ENCODE measurements at places on chromosomes 16 and 17.

DNA sequence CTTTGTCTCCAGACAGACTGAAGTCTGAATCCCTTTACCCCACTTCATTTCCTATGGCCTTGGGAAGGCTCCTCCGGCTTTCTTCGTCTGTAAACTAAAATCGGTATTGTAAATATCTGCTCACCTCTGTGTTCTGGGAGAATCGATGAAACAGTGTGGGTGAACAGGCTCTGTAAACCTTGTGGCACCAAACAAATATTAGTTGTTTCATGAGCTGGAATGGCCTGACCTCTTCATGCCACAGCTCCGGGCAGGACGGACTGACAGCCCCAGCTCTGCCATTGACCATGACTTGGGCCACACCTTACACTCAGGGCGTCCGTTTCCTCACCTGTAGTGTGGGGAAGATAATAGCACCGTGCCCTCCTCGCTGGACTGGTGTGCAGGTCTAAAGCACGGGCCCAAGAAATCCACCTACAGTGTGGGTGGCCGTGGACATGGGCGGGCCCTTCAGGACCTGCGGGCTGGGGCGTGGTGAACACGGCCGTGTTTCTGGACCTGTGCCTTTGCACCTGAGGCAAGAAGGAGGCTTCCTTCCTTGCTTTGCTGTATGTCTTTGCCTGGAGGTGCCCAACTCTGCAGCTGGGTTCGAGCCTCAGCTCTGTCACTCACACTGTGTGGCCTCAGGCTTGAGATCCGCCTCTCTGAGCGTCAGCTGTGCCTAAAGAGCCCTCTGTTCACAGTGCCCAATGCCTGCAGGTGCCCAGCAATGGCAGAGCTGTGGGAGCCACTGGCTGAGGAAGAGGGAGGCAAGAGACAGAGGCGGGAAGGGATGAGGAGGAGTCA, 6.1 kb upstream of the OSGIN1 start:
- DNase-seq: no peak

DNA sequence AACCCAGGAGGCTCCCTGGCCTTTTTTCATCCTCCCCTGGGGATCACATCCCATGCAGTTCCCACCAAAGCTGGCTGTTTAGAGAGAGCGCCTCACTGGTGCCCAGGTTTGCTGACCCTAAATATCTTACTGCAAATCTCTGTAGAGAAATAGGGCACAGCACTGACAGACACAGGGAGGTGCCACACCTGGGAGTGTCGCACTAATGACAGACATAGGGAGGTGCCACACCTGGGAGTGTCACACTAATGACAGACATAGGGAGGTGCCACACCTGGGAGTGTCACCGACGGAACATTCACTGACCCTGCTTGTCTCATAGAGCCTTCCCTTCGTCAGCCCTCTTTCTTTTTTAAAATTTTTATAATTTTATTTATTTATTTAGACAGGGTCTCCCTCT, 25.6 kb downstream of the UNK start:
- DNase-seq: no peak

DNA sequence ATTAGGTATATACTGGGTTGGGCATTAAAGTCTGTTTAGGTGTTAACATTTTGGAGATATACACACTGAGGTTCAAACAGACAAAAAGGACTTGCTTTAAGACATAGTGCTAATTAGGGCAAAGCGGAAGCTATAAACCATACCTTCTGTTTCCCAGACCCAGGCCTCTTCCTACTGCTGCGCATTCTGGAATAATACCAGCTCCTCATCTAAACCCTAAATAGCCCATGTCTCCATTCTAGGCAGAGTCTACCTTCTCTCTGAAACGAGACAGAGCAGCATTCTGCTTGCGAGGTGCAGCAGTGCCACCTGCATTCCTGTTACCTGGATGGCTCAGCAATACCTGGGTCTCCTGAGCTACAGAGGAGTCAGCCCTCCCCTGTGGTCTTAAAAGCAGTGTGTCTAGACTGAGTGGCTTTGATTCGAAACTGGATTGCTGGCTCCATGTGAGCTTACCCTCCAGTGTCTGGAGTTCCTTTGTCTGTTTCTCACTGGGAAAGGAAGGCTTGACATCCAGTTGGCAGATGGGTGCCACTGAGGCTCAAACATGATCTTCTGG, 6.4 kb downstream of the YPEL2 start:
- no peak for DNase-seq

GRCh38 chr17:77115947-77116346, 24.8 kb upstream of the SEC14L1 start:
- DNase-seq: no peak

- no peak for DNase-seq
Observed at GRCh38 chr17:28295677-28296578, 23.1 kb upstream of the TMEM97 start.

GRCh38 chr16:70432723-70433457, 6.0 kb downstream of the ST3GAL2 start:
- DNase-seq: no peak

DNA sequence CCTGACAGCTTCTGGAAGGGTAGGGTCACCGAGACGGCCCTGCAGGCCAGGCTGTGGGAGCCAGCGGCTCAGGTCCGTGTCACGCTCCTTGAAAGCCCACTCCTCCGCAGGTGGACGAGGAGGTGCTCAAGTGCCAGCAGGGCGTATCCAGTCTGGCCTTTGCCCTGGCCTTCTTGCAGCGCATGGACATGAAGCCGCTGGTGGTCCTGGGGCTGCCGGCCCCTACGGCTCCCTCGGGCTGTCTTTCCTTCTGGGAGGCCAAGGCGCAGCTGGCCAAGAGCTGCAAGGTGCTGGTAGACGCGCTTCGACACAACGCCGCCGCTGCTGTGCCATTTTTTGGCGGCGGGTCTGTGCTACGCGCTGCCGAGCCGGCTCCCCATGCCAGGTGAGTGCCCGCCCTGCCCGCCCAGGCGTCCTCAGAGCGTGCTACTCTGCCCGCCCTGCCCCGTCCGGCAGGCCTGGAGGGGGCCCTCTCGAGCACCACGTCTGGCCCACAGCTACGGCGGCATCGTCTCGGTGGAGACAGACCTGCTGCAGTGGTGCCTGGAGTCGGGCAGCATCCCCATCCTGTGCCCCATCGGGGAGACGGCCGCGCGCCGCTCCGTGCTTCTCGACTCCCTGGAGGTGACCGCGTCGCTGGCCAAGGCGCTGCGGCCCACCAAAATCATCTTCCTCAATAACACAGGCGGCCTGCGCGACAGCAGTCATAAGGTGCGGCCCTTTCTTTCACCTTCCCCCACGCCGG, 1.3 kb downstream of the NAGS start:
- peak; percentile 64 for DNase-seq

DNA sequence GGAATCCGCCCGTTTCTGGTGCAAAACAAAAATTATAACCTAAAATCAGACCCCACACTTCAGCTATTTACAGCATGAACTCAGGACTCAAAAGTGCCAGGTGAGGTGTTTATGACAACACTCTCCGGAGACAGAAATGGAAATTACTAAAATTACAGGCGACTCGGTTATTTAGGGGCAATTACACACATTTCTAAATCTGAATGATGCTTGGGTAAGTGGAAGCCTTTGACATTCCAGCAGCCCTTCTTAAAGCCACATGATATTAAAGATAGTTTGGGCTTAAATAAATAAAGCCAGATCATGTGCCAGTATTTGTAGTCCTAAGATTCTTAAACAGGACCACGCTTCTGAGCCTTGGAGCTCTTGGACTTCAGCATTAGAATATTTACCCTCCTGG, 36.7 kb upstream of the PMP22 start:
- DNase-seq: no peak

GRCh38 chr17:489758-490329, 137.2 kb upstream of the RPH3AL start:
- DNase-seq: peak; percentile 65

DNA sequence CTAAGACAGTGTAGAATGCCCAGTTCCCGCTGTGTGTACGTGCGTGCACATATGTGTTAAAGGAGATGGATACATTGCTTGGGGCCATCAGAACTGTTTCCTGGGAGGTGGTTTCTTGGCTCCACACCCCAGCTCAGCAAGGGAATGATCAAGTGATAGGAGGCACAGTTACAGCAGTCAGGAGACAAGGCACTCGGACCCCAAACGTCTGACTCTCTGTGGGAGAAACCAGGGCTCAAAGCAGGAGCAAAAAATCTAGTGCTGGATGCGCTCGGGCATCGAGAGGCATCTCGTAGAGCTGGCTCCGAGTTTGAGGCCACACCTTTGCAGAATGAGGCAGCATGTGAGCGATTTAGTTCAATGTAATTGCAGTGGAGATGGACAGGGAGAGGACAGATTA, 71.9 kb downstream of the RBBP6 start:
- DNase-seq: no peak

DNA sequence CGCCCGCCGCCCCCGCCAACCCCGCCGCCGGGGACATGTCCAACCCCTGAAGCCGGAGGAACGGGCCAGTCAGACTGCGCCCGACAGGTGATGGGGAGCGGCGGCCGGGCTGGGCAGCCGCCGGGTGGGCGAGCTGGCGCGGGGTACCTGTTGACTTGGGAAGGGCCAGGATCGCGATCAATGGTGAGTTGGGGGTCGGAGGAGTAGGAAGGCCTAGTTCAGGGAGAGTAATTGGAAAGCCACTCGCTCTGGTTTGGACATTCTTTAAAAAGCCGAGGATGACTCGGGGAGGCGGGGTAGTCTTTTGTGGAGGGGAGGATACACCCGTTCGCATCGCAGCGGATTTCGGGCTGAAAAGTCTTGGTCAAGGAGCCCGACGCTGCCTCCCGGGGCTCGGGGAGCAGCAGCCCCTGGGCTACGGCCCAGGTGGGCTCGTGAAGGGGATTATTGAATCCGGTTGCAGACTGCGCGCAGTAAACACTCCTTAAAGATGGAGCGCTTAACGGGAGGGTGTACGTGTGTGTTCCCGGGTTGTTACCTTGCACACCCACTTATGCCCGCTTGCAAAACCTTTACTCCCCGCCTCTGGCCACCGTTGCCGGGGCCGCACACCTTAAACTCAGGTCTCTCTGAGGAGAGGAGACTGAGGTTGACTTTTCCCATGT, 123.8 kb downstream of the GOSR1 start:
- DNase-seq: peak; percentile 51

- no peak for DNase-seq
Observed at GRCh38 chr16:77937473-77938149, 84.7 kb upstream of the CLEC3A start.

DNA sequence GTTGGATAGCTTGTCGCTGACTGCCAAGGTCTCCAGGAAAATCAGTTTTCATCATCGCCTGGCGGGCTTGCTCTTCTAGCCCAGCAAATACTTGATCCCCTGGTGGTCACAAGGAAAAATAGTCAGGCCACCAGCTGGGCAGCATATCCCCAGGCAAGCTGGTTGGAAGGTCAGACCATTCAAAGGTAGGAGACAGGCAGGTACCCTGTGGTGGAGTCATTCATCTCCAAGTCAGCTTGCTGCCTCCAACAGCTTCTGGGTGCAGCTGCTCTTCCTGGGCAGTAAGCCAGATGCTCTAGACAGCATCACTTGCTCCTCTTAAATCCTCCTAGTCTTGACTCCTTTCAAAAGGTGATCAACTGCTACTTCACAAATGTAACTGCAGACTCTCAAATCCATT, 16.0 kb downstream of the ZNF821 start:
- DNase-seq: no peak

GRCh38 chr17:44760474-44761308, 1.9 kb downstream of the ADAM11 start:
- no peak for DNase-seq

GRCh38 chr16:65012357-65012756, 109.5 kb downstream of the CDH11 start:
- DNase-seq: no peak

GRCh38 chr16:62625326-62625725, 589.1 kb upstream of the CDH8 start:
- no peak for DNase-seq

DNA sequence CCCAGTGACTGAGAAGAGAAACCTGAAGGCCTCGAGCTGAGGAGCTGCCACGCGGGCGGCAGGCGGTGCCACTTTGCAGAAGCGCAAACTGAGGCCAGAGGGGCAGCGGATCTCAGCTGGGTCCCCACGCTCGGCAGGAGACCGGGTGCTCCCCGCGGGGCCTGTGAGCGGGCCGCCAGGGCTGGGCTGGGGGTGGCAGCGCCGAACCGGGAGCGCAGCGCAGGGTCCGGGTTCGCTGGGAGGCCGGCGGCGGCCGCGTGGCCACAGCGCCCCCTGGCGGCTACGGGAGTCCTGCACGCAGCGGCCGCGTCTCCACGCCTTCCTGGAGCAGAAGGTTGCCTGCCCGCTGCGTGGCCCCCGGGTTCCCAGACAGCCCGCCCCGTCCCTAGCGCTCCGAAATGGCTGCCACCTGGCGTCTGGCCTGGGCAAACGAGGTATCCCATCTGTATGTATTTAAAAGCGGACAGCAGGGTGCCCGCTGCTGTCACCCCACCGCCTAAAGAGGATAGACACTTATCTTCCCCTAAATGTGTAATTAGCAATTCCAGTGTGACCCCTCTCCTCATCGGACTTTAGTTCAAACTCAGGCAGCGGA, 96.1 kb upstream of the CDH5 start:
- peak; percentile 89 for DNase-seq

- DNase-seq: no peak
Observed at GRCh38 chr17:77640916-77641605, 317.4 kb upstream of the TNRC6C start.

GRCh38 chr16:25625620-25626019, 66.1 kb upstream of the HS3ST4 start:
- no peak for DNase-seq

DNA sequence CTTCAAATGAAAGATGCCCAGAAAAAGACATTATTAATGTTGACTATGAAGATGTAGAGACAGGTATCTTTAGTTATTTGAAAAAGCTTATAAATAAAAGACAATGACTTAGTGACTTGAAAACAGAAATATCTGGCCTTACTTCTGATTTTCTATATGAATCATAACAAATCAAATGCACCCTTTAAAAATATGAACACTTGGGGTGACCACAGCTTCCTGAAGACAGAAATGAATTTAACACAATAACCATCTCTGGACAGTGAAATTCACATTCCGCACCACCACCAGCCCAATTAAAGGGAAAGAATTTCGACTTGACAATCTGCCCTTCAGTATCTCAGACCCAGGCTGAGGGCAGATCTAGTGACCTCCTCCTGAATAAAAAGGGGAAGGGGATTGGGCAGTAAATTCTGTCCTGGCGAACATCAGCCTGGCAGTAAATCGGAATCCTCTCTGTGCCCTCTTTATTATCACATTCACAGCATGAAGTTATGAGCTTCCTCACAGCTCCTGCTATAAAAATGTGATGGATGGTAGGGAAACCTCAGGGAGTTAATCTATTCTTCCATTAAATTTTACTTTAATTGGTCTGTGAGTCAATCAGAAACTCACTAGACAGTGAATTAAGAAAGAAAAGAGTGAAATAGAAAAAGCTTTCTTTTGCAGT, 131.5 kb downstream of the SNX11 start:
- peak; percentile 9 for DNase-seq
